H4 (cell line): ENCODE measurements at places on chromosomes 6 and 20. TPM values are rescaled to one million over a fixed set of nuclear protein-coding genes. Genes with fewer than 3 reads are reported as not detected.

CDH26 gene
- total RNA-seq, result 0.21 TPM in 1 of 2 replicates, not detected in the other

GLP1R gene
- total RNA-seq, result not detected in 2 replicates

CFAP61 gene
- total RNA-seq, result 0.62 TPM in 1 of 2 replicates, not detected in the other

EEF1E1 gene
- total RNA-seq, result 81.2 and 150 TPM in 2 replicates

TRIM31 gene
- total RNA-seq, result 0.12 TPM in 1 of 2 replicates, not detected in the other

AKIRIN2 gene
- total RNA-seq, result 10.1 and 10.7 TPM in 2 replicates

RNF144B gene
- total RNA-seq, result 0.27 and 0.31 TPM in 2 replicates

IMPG1 gene
- total RNA-seq, result 0.14 TPM in 1 of 2 replicates, not detected in the other

HTR1B gene
- total RNA-seq, result not detected in 2 replicates

TRAPPC3L gene
- 0.17 TPM in 1 of 2 replicates, not detected in the other for total RNA-seq

DNA sequence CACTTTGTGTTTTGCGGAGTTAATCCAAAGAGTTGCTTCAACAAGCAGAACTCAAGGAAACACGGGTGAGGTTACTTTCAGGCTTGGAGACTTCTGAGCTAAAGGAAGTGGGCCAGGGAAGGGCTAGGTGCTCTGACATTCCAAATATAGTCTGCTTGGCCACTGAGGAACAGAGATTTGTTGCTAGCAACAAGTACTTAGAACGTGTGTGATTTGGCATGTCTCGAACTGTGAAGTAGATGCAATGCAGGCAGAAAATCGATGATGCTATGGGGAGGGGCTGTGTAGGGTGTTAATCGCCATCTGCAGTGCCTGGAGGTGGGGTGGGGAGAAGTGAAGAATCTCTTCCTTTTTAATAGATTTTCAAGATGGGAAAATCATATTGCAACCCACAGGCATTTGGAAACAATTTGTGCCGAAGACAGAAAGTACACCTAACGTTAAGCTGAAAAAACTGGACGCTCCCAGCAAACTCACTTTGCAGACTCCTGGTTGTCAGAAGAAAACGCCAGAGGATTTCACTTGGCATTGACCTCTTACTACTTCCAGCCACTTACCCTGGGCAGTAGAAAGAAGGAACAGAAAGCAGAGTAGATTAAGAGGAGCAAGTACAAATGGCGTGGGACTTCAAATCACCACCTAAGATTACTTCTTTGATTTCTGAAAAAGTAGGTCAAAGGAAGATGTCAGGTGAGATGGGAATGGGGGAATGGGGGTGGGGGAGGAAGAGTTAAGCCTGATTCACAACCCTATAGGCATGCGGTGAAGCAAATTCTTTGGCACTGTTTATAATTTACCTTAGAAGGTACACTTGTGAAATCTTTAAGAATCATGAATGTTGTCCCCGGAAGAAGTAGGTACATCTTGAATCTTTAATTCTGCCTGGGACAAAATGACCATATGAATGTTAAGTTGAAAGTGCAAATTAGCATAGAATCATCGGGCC, 314.1 kb downstream of the CD83 start:
- no peak for DNase-seq

GRCh38 chr6:44183783-44184182, 25.2 kb downstream of the CAPN11 start:
- no peak for DNase-seq

GRCh38 chr6:162864911-162865310, 137.1 kb downstream of the PACRG start:
- no peak for DNase-seq

- no peak for DNase-seq
These were observed 296.4 kb upstream of the CDH4 start for GRCh38 chr20:60955706-60956105.

GRCh38 chr6:13505345-13505734, 17.9 kb upstream of the GFOD1 start:
- DNase-seq, result no peak

DNA sequence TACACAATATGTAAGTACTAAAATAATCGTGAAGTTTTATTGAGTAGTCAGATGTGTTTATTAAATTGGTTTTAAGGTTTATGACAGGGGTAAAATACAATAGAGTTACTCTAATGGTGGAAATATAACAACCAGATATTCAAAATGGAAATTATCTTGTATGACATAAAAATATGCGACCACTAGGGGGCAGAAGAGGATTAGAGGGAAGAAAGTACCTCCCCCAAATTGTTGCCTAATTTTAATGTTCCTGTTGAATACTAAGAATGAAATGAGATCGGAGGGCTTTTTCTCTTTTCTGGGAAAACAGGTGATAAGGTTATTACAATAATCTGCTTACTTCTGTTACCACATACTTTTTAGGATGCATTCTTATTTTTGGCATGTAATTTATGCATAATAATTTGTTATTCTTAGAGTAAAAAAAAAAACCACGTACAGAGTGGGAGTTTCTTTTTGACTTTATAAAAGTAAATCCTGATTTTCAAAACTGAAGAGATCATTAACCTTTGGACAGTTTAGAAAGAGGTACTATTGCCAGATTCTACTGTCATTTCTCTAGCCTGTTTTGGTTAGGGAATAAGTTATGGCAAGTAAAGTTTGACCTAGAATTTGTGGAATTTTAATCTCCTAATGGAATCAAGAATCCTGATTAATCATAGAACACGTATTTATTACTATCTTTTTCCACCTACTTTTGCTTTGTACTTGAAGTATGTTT, 159.2 kb downstream of the CD109 start:
- peak; percentile 15 for DNase-seq

- no peak for DNase-seq
These were observed 77.7 kb upstream of the TBC1D7 start for GRCh38 chr6:13405961-13406477.

DNA sequence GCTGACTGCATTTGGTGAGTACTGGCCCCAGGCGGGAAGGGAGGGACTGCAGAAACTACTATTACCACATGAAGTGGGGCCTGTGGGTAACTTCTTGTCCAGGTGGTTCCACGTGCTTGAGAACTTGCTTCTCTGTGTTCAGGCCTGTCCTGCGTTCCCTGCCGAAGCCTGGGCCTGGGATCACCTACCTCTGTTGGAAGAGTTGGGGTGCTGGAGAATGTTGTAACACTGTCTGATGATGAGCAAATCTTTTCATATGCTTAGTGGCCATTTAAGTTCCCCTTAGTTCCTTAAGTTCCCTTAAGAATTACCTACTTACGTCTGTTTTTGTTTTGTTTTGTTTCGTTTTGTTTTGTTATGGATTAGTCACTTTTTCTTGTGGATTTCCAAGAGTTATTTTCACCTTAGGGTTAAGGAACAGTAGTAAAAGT, 154.4 kb downstream of the DTNBP1 start:
- no peak for DNase-seq

- DNase-seq, result peak; percentile 17
These were observed 85.1 kb downstream of the PDE7B start for GRCh38 chr6:135936606-135937005.

- peak; percentile 29 for DNase-seq
These were observed 37.5 kb downstream of the MAK start for GRCh38 chr6:10800810-10801209.

DNA sequence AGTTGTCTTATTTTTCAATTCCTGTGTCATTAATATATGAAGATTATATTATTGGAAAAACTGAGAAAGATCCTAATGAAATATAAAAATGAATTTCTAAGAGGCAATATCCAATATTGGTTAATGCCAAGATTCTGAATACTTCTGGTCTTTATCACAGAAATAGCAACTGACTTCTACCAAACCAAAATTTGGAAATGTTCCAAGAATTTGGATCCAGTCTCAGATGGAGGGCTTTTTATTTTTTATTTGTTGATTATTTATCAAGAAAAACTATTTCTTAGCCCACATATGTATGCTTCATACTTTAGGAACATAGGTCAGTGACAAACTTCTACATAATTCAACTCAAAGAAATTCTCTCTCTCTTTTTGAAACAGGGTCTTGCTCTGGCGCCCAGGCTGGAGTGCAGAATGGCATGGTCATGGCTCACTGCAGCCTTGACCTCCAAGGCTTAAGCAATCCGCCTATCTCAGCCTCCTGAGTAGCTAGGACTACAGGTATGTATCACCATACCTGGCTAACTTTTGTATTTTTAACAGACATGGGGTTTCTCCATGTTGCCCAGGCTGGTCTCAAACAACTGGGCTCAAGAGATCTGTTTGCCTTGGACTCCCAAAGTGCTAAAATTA, 13.1 kb downstream of the NUP43 start:
- no peak for DNase-seq

GRCh38 chr20:46811224-46812084, 83.2 kb upstream of the EYA2 start:
- DNase-seq, result no peak

DNA sequence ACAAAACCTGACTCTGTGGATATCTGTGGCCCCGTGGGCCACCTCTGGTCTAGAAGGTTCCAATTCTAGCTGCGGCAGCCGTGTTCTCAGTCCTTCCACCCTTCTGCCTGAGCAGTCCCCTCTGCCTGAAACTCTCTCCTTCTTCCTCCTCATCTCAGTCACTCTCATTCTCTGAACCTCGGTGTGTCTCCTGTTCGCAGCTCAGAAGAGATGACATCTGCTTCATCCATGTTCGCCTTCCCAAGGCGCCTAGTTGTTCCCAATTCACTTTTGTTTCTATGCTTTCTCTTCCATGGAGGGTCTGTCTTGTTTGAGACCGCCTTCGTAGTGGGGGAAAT, 95.5 kb downstream of the CEBPB start:
- no peak for DNase-seq

GRCh38 chr20:59940956-59941294, 736 bp downstream of the FAM217B start:
- DNase-seq, result no peak

DNA sequence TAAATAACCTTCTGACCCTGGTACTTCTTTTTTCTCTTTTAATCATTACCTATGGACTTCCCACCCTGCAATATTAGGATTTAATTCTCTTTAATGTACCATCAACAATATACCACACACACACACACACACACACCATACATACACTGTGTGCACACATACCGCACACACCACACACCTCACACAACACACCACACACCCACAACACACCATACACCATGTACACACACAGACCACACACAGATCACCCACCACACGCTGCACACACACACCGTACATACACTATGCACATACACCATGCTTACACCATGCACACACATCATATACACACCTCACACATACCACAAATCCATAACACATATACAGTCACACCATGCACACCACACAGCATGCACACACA, 57.4 kb upstream of the MAP3K4 start:
- DNase-seq, result no peak

GRCh38 chr20:24631173-24631505, 161.7 kb downstream of the SYNDIG1 start:
- no peak for DNase-seq

GRCh38 chr20:24206995-24207394, 218.4 kb upstream of the GGTLC1 start:
- DNase-seq, result no peak

- DNase-seq, result no peak
These were observed 1021.6 kb upstream of the MAP3K7 start for GRCh38 chr6:91608428-91608827.

GRCh38 chr6:39029156-39030011, 19.2 kb upstream of the GLP1R start:
- no peak for DNase-seq

- DNase-seq, result peak; percentile 81
These were observed 80.1 kb upstream of the PTPRK start for GRCh38 chr6:128600397-128600951.

DNA sequence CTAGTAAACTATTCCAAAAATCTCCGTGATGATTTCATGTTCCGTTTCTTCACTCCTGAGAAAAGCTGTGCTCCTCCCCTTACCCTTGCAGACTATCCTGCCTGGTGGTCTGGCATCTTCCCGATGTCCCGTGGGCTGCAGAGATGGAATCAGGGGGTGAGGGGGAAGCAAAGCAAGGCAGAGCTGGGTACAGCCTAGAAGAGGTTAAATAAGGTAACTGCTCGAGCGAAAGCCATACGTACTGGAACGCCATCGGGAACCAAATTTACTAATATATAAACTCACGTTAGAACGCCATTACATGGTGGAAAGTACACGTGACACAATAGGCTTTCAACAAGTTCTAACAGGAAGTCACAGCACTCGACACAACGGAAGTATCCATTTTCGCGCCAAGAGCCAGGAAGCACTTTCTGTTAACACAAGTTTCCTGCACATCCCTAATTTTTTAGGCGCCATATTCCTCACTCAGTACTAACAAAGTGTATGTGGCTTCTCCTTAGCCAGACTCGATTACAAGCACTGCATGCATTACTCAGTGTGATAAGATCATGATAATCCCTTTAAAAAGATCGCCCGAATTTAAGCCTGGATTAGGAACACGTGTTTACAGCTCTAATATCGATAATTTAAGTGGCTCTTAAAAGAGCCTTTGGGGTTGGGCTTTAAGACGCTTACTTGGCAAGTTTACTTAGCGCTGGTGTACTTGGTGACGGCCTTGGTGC, 101.6 kb upstream of the PRSS16 start:
- peak; percentile 94 for DNase-seq

DNA sequence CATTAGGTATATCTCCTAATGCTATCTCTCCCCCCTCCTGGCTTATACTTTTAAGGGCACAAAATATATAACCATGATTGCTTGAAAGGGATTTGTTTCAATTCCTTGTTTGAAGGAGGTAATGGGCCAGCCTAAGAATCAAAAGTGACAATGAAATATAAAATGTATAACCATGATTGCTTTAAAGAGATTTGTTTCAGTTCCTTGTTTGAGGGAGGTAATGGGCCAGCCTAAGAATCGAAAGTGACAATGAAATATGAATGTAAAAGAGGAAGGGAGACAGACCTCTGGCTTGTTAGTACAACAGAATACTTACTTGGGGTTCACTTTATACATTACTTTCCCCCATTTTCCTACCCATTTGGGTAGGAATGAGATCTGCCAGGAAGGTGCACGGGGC, 55.5 kb downstream of the FOXC1 start:
- DNase-seq, result no peak

GRCh38 chr20:47535088-47535487, 33.4 kb downstream of the NCOA3 start:
- no peak for DNase-seq

DNA sequence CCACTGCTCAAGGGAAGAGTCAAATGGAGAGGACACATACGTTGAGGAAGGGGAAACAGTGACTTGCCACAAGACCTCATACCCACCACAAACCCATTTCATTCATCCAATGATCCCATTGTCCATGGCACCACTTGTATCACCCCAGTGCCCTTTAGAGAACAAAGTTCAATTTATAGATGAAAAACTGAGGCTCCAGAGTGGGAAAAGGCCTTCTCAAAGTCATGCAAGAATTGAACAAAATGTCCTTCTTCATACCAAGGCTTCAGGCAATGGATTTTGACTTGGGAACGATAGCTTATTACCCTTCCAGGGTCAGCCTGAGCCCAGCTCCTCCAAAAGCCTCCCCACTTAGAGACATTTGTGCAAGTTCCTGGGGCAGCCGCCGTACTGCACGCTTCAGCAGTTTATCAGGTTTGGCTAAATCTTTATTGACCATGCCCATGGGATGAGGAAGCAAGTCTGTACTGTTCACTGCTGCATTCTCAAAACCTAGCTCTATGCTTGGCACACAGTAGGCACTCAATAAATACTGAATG, 47.3 kb upstream of the MRPS10 start:
- no peak for DNase-seq

DNA sequence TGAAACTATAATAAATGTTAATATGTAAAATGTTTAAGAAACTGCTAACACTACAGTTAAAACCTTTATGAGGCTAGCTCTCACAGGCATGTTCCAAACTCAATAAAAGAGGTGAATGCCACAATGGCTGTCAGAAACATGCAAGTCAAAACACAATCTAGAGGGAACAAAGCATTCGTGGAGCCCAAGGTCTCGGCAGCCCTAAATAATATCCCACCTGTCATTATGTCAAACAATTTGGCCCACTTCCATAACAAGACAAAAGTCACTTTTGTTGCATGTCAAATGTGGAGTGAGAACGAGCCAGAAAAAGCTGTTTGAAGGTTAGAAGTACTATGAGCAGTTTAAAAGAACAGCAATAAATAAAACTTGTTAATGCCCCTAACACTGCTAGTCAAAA, 181.9 kb downstream of the GMDS start:
- no peak for DNase-seq
